ENCODE measurements at places on chromosomes 3 and 15.
A peak's percentile ranks its signal among the peaks of the same experiment; 100 is the strongest.

- no peak for DNase-seq
Observed at GRCh38 chr3:190608850-190609589, 95.1 kb downstream of the IL1RAP start.

GRCh38 chr15:25684521-25685431, 178.4 kb downstream of the ATP10A start:
- DNase-seq: no peak

- DNase-seq: no peak
Observed at GRCh38 chr15:44545913-44546802, 9.2 kb downstream of the EIF3J start.

- DNase-seq: no peak
Observed at GRCh38 chr3:72547183-72547582, 301.1 kb downstream of the SHQ1 start.

DNA sequence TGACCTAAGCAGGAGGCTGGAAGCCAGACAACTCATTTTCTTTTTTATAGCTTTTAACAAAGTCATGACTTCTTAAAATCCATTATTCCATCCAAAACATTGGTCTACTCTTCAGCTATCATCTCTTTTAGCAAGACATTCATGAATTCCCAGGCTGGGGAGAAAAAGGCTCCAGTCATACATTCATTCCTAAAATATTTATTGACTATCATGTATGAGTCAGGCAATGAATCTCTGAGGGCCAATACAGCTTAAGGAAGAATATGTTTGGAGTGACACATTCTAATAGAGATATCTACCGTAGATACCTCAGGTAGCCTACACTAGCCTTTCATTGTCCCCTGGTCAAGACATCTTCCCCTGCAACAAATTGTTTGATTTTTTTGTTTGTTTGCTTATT, 196.4 kb upstream of the NANOGP8 start:
- DNase-seq: no peak

DNA sequence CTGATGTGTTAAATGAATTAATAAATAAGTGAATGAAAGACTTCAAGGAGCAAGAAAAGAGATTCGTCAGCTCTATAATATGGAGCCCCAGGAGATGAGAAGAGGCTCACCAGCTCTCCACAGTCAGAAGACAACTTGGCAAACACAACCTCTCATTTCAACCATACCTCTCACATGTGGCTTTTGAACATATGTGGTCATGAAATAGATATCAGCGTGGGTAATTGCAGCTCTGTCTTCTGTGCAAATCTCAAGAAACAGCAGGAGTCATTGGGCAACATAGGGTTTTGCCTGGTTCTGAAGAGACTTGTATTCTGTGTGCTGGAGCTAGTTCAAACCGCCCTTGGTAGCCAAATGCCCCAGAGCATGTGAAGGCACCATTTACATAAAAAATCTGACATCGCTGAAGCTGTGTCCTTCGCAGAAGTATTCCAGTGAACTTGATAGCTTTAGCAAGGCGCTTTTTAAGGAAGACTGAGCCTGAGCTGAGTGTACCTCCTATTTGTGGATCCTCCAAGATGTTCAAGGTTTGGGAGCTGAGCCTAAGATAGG, 8.4 kb downstream of the CX3CR1 start:
- DNase-seq: no peak

DNA sequence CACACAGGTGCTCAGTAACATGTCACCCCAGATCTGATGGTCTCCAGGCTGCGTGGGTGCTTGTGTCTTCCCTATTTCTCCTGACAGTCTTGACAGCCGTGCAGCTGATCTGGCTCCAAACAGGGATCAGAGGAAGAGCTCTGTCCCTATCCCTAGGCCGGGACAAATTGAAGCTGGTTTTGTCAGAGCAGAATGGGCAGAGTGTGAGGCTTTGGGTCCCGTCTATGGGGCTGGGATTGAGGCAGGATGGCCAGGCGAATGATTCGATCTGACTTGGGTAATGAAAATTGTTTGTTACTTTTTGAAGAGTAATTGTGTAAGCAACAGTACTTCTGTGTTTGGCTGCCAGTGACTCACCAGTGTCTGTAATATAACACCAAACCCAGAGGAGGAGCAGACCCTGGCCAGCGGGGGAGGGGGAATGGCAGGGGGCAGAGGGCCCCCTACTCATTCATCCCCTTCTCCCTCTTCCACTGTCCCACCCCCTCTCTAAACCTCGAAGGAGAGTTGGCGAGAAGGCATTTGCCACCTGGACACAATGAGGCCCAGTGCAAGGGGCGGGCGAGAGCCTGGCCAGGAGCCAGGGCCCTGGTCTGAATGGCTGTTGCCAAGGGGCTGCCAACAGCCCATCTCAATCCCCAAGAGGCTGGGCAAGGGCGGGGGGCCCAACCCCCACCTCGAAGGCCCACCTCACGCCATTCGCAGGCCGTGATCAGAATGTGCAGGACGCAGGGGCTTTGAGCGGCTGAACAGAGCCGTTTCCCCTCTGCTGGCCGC, 4.9 kb upstream of the MAGEF1 start:
- no peak for DNase-seq

- peak; percentile 40 for DNase-seq
Observed at GRCh38 chr3:190017521-190018288, 103.0 kb downstream of the P3H2 start.

- no peak for DNase-seq
Observed at GRCh38 chr3:70393881-70394612, 81.6 kb upstream of the MDFIC2 start.

DNA sequence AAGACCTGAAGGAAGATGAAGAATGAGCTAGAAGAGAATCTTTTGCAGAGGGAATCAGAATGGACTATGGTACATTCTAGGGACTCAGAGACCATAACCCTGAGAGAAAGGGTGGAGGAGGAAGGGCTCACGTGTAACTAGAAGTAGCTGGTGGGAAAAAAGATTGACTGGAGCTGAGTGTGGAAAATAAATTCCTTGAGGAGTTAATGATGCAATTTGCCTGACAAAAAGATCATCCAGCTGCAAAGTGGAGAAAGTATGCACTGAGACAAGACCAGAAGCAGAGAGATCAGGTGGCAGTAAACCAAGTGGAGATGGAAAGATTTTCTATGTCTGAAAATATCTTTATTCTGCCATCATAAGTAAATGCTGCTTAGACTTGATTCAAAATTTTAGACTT, 52.9 kb upstream of the TBL1XR1 start:
- no peak for DNase-seq

DNA sequence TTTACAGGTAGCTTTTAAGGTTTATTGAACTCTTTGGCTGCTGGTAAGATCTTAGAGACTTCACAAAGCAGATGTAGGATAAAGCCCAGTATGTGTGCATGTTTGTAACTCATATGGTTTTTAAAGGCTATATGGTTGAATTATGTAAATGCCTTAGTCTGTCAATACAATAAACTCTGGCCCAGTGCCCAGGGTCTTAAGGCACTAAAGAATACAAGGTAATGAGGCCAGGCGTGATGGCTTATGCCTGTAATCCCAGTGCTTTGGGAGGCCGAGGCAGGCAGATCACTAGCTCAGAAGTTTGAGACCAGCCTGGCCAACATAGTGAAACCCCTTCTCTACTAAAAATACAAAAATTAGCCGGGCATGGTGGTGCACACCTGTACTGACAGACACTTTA, 170.3 kb upstream of the CGNL1 start:
- DNase-seq: no peak

DNA sequence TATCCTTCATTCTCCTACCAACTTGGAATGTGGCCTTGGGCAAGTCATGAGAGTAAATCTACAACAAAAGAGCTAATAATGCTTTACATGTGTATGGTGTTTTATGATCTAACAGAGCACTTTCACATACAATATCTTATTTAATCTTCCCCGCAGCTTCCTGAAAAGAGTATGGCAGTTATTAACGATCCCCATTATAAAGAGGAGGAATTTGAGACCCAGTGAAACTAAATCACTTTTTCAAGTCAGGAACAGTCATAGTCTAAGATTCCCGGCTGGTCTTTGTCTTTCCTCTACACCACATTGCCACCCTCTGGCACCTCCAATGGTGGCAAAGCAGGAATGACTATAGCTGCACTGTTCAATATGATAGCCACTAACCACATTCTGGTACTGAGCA, 69.7 kb upstream of the CMSS1 start:
- no peak for DNase-seq

GRCh38 chr3:104933972-104934371, 432.7 kb upstream of the ALCAM start:
- no peak for DNase-seq

GRCh38 chr3:15722877-15723623, 74.7 kb downstream of the ANKRD28 start:
- no peak for DNase-seq

GRCh38 chr15:45064386-45064785, 41.4 kb downstream of the SORD start:
- no peak for DNase-seq

DNA sequence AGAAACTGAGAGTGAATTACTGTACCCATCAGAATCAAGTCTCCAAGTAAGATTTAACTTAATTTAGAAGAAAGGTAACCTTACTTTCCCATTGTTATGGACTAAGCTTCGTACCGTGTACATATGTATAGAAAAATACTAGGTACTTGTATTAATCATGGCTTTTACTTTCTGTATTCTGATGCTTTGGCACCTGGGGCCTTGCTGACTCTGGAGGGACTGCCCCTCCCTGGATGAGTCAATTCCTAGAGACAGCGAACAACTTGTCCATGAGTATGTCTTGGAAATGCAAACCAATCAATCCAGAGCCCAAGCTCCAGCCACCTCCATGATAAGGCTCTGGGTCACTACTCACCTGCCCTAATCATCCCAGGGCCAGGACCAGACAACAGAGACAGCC, 50.0 kb upstream of the DGKG start:
- no peak for DNase-seq

DNA sequence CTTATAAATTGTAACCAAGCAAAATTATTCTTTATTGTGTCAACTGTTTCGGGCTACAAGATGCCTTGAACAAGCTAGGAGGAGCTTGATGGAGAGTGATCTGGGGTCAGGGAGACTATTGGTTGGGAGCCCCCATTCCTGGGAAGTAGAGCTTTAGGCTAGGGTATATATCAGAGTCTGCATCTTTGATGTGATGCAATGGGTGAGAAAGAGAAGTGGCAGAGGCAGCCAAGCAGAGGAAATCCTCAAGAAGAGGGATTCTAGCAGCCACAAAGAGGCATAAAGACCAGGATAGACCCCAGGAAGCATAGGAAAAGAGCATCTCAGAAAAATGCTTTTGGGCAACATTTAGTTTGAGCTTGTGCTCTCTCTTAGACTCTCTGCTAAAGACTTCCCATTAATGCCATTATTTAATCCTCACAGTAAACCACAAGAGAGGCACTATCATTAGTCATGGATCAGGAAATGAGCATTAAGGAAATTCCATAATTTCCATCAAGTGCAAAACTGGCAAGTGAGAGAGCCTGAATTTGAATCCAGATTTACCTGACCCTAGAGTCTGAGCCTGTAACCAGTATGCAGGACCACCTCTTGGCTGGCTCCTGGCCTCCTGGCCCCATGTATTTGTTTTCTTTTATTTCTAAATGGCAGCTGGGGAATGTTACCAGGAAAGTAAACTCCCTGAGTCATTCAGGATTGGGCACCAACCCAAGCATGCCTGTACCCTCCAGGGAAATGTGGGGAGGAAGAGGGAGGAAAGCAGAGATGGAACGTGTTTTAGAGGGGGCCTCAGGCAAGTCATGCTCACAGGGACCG, 118.7 kb downstream of the RPL22L1 start:
- no peak for DNase-seq

GRCh38 chr15:26242565-26243071, 379.5 kb upstream of the ATP10A start:
- DNase-seq: no peak

DNA sequence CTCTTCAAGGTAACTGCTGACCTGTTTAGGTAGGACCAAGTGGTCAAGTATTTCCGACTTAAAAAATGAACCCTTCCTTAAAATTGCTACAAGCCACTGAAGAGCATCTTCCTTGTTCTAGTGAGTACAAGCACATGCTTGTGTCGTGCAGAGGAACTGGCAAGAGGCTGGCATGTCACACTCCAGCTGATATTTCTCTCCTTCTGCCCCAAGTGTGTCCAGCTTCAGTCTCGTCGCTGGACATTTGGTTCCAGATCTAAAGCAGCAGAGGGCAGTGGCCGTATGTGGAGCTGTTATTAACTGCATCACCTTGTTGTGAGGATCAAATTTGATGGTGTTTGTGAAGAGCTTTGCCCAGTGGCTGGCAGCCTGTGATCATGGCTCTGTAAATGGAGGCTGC, 10.0 kb downstream of the RBP2 start:
- DNase-seq: no peak

DNA sequence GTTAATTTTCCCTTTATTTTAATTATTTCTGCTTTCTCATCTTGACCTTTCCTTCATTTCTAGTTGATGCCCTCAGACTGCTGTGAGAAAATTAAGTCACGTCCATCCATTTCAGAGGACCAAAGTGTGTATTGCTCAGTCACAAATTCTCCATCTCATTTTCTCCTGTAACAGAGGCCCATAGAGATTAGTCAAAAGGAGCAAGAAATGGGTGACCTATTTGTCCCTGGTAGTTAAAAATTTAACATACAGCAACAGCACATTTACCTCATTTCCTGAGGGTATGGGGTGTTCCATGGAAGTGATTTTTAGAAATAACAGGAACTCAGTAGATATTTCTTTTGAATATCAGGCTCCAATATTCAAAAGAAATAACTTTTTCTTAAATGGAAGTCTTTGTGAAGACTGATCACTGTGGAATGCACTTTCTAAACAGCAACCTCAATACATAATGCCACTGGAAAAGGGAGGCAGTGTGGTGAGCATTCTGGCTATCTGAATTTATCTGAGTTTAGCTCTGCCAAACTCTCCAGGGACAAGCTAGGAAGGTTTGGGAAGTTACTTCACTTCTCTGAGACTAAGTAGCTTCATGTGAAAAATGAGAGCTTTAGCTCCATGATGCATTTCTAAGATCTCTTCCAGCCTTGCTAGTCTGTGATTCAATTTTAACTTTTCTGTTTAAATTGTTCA, 808.2 kb downstream of the SQOR start:
- DNase-seq: no peak

- no peak for DNase-seq
Observed at GRCh38 chr3:100155128-100155527, 40.8 kb upstream of the FILIP1L start.

- no peak for DNase-seq
Observed at GRCh38 chr15:101617390-101617965, 34.7 kb downstream of the TM2D3 start.

DNA sequence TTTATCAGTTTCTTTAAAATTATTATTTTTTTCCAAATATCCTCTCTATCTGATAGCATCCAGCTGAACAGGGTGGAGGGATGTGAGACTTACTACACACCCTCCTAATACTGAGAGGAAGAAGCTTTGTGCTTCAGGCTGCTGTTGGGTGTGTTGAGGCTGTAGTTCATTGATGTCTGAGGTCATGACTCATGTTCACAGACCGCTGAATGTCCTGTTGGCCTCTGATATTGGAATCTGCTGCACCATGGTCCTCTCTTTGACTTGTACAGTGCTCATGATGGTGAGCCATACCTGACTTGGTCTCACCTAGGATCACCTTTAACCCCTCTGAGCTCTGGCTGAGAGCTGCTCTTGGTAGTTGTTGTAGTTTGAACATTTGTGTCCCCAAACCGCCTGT, 302.9 kb downstream of the SATB1 start:
- DNase-seq: no peak

Measured in hippocampal formation (tissue), 2 donors.